NCI-H1930 (cell line): ENCODE measurements at places on chromosomes 2 and 18.

- no peak for DNase-seq
Measured at GRCh38 chr2:235218486-235218907, 266.7 kb downstream of the SH3BP4 start.

DNA sequence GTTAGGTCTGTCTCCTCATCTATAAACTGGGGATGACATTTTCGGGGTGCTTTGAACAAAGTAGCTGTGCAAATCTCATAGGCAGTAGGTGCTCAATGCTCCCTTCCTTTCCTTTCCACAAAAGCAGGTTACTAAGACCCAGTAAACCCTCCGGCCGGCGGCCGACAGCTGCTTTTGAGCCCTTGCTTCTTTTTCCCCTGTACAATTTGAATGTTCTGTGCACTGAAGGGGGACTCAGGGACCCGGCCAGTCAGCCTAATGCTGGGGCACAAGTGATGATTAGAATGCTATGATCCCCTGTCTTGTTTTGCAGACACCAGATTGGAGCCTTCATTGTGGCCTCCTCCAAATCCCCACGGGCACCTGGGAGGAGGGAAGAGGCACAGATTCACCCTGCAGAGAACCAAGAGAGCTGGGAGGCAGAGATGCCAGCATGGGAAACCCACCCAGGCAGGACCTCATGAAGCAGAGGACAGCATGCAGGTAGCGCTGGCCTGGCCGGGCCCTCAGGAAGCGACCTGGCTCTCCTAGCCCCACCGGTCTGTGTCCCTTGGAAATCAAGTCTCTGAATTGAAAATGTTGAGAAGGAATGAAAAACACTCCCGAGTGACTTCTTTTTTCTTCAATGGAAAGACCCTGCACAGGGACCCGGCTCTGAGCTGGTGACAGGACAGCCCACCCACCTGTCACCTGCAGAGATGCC is 128.6 kb upstream of the HDAC4 start:
- DNase-seq: no peak

DNA sequence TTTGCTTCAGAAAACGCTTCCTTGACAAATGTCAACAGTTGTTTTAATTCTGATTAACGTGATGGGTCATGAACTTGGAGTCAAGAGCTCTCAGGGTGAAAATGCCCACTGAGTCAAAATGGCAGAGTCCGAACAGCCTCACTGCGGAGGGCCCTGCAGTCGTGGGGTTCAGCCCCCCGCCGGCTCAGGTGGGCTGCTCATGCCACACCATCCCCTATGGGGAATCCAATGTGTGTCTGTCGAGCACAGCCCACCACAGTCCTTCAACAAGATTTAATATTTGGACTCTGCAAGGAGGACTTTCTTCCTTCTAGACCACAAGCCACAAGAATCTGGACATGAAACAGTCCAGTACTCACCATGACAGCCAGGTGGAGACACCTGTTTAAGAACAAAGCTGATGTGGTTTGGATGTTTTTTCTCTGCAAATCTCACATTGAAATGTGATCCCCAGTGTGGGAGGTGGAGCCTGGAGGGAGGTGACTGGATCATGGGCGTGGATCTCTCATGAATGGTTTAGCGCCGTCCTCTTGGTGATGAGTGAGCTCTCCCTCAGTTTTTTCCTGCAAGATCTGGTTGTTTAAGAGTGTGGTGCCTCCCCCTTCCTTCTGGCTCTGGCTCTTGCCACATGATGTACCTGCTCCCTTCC is 201.0 kb downstream of the NDUFA10 start:
- DNase-seq: peak; percentile 57

GRCh38 chr18:67456711-67457110 is 59.8 kb downstream of the DSEL start:
- DNase-seq: no peak

- no peak for DNase-seq
Measured at GRCh38 chr2:76491503-76491902, 780.8 kb upstream of the GCFC2 start.

DNA sequence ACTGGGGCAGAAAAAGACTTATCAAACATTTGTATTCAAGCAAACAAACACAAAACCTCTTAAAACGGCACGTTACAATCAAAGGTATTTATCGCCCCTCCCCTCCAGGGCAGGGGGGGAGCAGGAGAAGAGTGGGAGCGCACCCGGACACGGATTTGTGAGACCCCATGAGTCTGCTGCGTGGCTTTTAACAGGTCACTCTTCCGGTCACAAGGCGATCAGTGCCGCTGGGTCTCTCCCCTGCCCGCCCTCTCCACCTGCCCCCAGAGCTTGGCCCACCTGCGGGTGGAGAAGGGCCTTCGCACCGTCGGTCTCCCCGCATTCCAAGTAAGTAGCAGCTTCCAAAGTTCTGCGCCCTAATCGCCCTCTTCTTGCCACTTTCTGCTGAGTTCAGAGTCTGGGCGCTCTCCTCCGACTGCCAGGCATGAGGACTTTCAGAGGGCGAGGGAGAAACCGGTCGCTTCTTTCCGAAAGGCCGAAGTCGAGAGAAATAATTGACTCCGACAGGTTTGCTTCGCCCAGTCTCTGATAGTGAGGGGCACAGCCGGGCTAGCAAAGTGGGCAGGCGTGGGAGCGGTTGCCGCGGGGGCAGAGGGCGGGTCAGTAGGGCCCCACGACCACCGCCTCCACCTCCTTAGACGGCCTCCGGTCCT is 800 bp downstream of the RPRM start:
- peak; percentile 13 for DNase-seq

- no peak for DNase-seq
Measured at GRCh38 chr2:217095511-217096205, 235.8 kb upstream of the TNP1 start.

DNA sequence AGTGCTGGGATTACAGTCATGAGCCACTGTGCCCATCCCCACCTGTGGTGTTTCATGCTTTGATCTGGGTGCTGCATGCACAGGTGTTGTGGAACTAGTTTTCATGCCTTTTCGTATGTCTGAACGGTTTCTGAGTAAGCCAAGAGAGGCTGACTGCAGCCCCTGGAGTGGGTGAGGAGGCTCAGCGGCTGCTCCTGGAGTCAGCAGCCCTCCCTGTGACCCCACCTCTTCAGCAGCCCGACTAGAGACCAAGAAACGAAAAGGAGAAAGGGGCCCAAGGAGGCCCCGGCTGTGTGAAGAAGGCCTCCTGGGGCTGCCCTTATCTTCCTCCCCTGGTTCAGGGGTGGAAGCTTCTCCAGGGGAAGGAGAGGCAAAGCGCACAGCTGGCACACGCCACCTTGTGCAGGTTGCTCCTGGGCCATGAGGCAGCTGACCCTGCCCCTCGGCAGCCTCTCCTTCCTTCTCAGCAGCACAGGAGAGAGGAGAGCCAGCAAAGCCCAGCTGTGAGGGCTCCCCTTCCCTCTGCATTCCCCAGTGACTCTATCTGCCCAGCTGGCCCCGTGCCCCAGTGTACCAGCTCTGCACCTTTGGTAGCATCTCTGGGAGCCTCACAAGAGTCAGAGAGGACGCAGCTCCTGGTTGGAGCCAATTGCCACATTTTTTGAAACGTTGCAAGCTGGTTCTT is 182.5 kb upstream of the HS6ST1 start:
- DNase-seq: no peak

GRCh38 chr2:44137872-44138551 is 30.7 kb upstream of the PPM1B start:
- DNase-seq: no peak
